ENCODE measurements at places on chromosomes 5 and 9.

- DNase-seq, result no peak
Measured at GRCh38 chr5:1538741-1539392, 15.1 kb upstream of the LPCAT1 start.

- DNase-seq, result no peak
Measured at GRCh38 chr9:137720571-137721110, 101.8 kb downstream of the EHMT1 start.

DNA sequence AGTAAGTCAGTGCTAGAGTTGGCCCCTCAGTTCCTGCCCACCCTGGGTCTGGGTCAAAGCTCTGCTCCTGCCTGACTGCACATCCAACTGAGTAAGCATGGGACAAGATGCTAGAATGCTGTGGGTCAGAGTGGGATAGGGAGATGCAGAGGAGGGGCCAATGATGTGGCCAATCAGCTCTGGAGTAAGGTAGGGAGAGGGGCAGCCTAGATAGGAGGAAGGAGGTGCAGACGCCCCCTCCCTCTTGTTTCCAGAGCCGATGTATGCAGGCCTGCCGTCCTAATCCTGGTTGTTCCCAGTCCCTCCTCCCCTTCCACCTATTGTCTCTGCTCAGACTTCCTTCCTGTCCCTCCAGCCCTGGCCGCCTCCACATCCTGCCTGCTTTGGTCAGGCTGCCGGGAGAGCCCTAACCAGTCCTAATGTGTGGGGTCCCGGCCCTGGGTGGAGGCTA is 1.3 kb downstream of the ARAP3 start:
- no peak for DNase-seq

GRCh38 chr5:158116965-158117364 is 258.0 kb upstream of the CLINT1 start:
- DNase-seq, result no peak

DNA sequence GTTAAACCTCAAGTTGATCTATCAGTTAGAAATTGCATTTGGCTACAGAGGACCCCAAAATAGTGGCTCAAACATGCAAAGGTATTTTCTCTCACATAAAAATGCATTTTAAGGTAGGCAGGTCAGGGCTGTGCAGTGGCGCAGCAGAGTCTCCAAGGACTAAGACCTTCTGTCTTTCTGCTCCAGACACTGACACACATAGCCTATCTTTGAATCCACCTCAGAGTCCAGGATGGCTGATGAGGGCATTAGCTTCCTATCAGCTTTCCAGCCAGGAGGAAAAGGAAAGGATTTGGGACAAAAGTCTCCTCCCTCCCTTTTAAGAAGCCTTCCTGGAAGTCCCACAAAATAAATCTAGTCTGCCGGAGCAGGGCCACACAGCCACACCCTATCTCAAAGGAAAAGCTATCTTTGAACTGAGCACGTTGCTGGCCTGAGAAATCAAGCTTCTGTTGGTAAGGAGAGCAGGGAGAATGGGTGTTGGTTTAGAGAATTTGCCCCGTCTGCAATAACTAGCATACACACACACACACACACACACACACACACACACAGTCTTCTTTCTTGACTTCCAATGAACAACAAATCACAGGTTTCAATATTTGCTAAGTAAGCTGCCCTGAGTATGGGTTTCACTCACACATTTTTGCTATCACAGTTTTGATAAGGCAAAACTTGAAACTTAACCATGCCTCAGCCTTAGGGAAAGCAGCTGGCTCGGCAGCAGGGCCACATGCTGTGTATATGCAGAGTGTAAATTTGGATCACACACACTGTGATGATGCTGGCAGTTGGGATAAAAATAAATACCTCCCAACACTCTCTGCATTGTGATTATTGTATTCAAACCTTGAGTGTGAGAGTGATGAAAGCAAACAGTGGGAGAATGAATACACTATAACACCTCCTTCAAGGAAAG is 116.6 kb upstream of the MAP3K1 start:
- DNase-seq, result no peak

DNA sequence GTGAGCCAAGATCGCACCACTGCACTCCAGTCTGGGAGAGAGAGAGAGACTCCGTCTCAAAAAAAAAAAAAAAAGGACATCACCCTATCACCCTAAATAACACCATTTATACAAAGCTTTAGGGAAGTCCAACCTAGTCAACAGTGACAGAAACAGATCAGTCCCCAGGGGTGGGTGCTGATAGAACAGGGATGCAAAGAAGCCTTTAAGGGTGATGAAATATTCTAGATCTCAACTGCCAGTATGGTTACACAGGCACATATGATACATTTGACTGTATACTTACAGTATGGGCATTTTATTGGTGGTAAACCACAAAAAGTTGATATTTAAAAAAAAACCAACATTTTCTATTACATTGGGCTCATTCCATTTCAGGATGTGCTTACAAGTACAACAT is 4.8 kb downstream of the RETREG1 start:
- DNase-seq, result no peak

DNA sequence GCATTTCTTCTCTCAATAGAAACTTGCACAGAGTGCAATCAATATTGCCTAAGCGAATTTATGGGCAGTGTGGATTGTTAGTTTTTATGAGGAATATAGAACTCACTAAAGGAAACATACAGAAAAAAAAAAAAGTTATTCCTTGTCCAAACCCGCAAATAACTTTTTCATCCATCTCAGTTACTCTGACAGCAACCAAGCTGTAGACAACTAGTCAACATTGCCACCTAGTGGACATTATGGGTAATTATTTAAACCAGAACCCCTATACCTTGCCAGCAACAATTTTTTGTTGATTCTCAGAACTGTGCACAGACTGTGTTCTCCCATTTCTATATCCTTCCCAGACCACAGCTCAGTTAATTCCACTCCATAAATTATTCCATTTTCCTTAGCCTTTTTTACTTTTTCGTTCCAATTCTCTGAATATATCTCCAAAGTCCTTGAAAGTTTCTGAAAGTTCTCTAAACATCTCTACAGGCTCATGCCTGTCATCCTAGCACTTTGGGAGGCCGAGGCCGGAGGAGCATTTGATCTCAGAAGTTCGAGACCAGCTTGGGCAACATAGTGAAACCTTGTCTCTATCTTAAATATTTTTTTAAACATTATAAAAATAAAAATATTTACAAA is 2.6 kb upstream of the AFAP1L1 start:
- DNase-seq, result peak; percentile 8

Measured in NCI-H1436 treated with DMSO at 0.1 percent for 48 hours (cell line).